ENCODE measurements at places on chromosomes 3 and 15.

DNA sequence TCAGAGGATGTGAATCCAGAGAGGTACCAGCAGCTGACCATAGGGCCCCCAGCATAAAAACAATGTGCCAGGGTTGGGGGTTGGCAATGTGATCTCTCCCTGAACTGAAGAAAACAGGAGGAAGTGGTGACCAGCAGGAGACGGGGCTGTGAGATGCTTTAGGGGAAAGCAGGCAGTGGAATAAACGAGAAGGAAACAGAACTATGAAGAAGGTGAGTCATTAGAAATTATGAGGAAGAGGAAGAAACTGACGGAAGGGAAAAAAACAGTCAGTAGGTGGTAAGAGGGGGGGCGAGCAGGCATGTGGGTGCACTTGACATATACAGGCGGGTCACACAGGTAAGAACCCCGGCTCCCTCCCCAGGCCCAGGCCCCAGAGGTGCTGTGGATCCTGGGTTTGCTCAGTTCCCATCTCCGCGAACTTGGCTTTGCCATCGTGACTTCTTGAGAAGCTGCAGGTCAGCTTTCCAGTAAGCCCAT, 42.2 kb upstream of the B3GNT5 start:
- DNase-seq, result no peak

GRCh38 chr3:99562990-99563607, 75.3 kb upstream of the COL8A1 start:
- no peak for DNase-seq

DNA sequence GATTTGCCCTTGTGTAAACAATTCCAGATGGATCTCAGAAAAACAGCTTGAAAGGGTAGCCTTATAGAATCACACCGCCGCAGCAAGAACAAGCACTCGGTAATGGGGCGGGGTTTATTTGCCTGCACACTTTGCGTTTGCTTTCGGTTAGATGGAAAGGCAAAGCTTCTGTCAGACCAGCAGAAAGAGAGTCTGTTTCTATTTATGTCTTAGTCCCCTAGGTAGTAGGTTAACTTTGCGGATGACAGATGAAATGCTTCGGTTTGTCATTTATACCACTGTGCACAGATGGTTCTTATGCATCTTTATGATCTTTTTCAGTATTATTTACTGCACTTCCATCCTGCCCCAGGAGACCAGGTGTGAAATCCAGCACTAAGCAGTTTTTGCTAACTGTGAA, 62.2 kb downstream of the PYDC2 start:
- DNase-seq, result no peak

DNA sequence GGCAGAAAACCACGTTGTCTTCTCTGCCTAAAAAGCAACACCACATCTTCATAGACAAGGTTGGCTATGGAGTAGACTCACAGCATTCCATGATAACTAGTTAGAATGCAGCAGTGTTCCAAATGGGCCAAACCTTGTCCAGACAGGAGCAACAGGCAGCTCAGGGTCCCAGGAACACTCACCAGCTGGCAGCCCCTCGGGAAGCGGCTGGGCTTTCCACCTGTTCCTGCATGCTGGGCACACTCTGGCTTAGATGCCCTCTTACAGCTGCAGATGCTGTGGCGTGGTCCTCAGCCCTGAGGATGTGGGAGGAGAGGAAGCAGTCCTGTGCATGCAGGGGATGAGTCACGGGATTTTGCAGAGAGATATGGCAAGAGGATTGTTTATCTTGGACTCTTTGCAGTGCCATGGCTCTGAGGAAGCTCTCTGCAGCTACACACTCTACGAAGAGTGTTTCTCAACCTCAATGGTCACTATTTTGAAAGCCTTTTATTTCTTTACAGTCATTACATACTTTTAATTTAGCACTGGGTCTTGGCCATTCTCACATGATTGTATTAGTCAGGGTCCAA, 11.3 kb downstream of the NRROS start:
- peak; percentile 95 for DNase-seq

- DNase-seq, result no peak
These were observed 17.4 kb upstream of the ARIH1 start for GRCh38 chr15:72456684-72457083.

DNA sequence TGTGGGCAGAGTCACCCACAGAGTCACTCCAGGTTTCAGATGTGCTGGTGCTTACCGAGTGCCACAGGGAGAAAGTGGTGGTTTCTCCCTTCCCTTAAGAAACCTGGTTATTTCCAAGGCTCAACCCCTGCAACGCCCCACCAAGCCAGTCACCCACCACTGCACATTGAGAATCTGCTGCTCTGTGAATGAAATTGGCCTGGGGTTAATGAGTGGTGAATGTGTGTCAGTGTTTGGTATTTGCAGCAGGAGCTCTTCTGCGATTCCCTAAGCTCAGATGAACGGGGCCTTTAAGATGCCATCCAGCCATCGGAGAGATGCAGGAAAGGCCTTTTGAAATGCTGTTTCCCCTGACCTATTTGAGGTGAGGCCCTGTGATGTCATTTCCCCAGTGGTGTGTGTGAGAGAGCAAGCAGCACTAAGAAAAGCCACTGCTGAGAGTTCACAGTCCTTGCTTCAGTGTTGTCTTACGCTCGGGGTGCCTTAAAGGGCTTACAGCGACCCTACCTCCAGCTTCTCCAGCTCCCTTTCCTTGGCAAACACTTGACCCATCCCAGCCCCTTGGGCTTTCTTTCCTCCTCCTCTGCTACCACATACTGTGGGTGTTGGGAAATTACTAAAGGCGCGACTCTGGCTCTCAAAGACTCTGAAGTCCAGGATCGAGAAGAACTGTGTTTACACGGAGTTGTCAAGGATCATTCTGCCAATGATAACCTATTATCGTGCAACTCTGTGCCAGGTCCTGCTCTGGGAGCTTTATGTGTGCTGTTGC, 68.9 kb downstream of the SMAD3 start:
- peak; percentile 78 for DNase-seq

Measured in fibroblast of villous mesenchyme (primary cell).